ENCODE measurements at places on chromosomes 5 and 9.

DNA sequence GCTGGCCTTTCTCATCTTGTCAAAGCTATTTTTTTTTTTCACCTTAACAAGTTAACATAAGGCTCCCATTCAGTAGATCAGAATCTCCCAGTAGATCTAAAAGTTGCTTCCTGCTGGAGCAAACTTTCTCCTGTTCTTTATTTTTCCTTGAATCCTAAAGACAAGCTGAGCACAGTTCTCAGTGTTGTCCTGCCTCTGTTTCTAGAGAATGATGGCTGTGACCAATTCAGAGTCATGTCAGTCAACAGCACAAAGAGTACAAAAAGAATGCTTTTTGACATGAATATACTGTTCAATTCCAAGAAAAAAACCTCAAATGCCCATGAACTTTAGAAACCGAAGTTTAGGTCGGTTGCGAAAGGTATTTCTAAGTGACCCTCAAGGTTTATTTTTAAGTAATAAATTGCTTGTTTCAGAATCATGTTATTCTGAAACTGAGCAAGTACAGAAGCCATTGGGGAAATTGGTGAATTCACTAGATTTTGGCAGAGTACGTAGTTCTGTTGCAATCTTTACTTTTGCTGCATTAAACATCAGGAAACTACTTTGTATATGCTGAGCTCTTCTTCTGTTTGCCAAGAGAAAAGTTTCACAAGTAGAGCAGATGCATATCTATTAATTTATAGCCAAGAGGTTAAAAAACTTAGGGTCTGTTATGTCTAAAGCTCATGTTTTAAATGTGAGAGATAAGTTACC is 161.7 kb upstream of the RPS23 start:
- DNase-seq = no peak

DNA sequence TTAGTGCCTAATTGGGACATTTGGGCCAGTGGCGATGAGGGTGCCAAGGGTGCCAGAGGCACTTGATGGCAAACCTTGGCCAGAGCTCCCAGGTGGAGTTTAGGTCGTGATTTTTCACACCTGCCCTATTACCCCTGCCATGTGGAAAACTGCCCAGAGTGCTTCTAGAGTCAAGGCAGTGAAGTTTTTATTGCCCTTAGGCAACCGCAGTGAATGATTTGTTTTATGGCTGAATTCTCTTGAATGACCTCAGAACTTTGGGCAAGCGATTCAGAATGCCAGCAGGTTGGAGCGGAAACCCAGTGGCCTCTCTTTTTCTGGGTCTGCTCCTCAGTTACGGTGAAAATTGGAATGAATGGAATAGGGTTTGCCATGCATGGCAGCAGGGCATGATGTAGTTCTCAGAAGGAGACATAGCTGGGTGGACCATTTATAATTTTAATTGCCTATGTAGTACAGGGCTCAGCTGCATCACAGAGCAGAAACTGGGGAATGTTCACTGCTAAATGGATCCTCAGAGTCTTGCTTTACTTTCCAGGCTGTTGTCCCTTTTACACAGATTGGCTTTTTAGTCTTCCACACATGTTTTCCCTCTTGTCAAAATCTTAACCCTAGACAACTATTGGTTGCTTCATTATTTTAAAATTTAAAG is 820.0 kb upstream of the SEMA6A start:
- DNase-seq = peak; percentile 2

- DNase-seq = no peak
These were observed 281.7 kb upstream of the IRX2 start for GRCh38 chr5:3033033-3033755.

DNA sequence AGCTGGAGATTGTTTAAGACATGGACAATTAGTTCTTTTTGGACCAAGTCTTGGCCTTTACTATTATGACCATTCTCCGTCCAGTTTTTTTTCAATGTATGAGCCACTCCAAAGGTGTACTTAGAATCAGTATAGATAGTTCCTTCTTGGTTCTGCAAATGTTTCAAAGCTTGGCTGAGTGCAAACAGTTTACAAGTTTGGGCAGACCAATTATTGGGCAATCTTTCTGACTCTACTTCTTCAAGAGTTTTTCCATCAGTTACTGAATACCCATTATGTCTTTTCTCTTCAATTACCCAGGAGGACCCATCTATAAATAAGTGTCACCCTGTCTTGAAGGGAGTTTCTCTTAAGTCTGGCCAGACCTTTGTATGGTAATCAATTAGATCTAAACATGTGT is 15.5 kb downstream of the IFT74 start:
- DNase-seq = no peak

DNA sequence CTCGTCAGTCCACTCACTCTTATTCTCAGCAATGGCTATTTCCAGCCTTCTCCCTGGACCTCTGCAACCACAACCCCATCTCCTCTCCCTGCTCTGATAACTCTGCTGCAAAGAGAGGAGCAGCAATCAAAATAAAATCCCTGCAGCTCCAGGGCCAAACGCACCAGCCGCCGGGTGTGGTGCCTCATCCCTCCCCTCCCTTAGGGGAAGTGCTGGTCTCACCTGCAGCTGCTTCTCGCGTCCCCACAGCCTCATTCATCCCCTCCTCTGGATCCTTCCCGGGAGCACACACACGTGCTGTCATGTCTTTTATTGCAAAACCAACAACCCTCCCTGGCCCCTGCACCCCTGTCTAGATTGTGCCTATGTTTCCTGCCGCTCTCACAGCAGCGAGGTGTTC is 77.8 kb downstream of the TENT4A start:
- DNase-seq = no peak

GRCh38 chr9:68648971-68649370 is 56.1 kb upstream of the PIP5K1B start:
- DNase-seq = no peak

DNA sequence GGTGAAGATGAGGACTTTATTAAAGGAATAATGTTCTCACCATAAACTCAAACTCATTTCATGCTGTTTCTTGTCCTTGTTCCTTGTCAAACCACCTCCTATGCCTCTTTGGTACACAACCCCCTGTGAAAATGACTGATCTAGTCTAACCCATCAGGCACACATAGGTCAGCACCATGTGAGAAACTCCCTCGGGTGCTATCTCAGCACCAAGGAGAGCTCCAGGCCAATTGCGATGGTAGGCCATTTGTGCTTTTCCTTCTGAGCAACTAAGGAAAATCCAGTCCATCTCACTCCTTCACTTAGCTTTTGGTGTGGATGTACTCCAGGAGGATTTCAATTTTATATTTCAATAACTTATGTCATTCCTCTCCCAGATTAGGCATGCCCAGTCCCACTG is 199.8 kb downstream of the ZNF608 start:
- peak; percentile 14 for DNase-seq

GRCh38 chr9:132003896-132004295 is 75.8 kb downstream of the MED27 start:
- DNase-seq = no peak

DNA sequence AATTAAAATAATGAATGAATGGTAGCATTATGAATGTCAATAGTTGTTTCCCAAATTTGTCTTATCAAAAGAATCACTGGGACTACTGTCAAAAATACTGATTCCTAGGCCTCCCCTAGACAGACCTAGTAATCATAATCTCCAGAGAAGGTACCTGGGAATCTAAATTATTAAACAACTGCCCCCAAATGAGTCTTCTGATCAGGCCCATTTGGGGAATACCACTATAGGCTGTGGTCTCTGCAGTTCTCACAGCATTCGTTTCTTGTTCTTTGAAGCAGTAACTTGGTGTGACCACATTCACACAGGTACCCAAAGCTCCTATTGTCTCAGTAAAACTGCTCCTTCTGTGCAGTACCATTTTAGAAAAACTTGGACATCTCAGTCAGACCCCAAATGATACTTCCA is 230.9 kb downstream of the PIK3R1 start:
- no peak for DNase-seq

- peak; percentile 71 for DNase-seq
These were observed 68.7 kb downstream of the MARCHF3 start for GRCh38 chr5:126961702-126962101.

GRCh38 chr5:36202521-36202961 is 39.2 kb downstream of the NADK2 start:
- peak; percentile 53 for DNase-seq

GRCh38 chr5:111933086-111933485 is 176.1 kb upstream of the NREP start:
- no peak for DNase-seq

DNA sequence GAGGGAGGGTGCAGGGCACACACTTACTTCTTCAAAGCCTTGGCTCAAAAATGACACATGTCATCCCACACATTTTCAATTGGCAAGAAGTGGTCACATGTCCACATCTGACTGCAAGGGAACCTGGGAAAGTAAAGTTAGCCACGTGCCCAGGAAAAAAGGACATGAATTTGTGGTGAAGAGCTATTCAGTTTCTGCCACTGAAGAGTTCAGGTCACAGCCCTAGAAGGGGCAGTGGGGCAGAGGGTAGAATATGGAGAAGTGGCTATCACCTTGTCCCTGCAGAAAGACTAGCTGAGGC is 1.9 kb upstream of the RGS14 start:
- DNase-seq = no peak

DNA sequence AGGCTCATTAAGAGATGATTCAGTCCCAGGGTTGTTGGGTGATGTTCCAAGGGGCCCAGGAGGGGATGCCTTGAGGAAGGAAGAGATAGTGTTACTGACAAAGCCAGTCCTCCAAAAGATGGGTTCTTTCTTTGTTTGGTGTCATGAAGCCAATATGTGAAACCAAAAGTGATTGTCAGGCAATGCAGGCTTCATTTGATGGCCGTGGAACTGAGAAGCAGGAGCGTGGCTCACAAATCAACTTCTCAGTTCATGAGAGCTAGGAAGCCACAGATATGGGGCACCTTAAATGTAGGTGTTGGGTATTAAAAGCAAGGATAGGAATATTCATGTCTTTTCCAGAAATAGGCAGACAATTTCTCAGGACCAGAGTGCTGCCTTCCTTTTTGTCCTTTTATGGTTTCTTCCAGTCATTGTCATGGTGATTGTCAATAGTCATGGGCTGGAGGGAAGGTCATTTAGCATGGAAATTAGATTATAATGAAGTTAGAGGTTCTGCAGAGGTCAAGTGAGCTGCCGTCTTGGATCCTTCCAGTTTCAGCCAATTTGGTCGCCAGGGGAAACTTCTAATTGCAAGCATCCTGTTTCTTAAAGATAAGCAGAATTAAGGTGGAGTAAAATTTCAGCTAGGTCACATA is 393.0 kb downstream of the NTRK2 start:
- no peak for DNase-seq

GRCh38 chr5:172133359-172134029 is 54.5 kb downstream of the STK10 start:
- DNase-seq = peak; percentile 95

GRCh38 chr5:10109299-10109698 is 140.4 kb downstream of the ATPSCKMT start:
- no peak for DNase-seq

DNA sequence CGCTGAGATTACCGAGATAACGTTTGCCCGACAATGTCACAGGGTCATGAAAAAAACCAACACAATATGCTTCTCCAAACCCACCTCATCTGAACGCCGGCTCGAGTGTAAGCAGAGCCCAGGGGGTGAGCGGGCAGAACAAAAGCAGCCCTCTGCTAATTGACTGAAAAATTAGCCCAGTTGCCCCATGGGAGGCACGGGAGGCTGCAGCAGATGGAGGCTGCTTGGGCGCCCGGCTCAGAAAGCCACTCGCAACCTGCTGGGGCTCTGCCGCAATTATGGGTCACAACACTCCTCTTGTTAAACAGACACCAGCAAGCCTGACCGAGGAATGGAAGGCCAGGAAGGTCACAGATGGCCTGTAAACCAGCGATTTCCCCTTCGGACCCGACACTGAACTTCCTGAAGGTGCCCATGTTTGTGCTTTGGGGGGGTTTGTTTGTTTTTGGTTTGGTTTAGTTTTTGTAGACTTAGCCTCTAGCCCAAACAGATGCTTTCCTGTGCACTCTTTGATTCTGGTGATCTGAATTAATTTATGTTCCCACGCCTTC is 104.6 kb upstream of the IRX1 start:
- DNase-seq = no peak

- DNase-seq = peak; percentile 72
These were observed 36.0 kb upstream of the GLIPR2 start for GRCh38 chr9:36100532-36100931.

DNA sequence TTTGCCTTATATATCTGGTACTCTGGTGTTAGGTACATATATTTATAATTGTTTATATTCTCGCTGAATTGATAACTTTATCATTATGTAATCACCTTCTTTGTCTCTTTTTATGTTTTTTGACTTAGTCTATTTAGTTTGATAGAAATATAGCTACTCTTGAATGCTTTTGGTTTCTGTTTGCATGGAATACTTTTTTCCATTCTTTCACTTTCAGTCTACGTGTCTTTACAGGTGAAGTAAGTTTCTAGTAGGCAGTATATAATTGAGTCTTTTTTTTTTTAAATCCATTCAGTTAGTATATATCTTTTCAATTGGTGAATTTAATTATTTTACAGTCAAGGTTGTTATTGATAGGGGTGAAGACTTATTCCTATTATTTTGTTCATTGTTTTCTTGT is 131.7 kb downstream of the PSAT1 start:
- no peak for DNase-seq

DNA sequence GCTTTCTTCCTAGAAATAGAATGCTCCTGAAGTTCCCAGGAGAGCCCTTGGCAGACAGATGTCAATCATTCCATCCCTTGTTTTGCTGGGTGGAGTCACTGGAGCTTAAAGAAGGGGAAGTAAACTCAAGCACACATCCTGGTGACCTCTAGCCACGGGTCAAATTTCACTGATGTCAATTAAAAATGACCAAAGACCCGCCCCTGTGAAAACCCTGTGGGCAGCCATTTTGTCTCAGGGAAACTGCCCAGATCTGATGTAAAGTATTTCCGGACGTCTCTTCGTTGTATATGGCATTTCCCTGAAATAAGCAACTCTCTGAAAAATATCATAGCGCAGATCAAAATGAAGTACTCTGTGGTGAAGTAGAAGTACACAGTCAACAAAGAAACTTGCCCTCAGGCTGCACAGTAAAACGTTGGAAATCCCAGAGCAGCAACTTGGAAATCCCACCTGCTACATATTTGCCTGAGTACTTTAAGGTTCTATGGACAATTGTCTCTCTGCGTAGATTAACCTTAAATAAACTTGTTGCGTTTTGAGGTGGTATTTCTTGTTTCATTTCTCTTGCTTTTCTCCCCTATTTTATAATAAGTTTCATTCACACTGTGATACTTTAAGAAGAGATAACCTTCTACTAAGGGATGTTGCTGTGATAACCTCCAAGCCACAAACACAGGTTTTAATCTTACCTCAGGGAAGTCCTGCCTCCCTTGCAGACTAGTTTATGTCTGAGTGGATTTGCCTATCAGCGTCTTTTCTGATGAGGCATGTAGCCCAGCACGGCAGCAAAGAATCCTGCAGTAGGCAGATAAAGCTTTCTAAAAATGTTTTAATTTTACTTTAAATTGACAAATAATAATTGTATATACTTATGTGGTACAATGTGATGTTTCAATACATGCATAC is 60.9 kb upstream of the PIP5K1B start:
- DNase-seq = no peak

DNA sequence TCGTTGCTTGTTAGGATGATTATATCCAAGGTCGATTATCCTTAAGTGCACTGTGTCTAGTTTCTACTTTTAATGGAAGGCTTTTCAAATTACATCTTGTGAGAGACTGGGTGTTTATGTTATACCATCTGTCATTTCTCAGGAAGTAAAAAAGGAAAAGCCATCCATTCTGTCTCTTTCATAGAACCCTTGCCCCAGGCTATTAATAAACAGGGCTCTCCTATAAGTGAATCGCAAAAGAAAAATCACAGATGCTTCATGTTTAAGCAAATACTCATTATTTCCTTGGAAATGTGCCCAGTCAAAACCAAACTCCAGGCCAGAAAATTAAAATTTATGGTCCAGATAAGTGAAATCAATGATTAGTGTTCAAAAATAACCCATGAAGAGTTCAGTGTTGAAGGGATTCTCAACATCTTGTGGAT is 58.1 kb downstream of the STARD4 start:
- DNase-seq = peak; percentile 82

- peak; percentile 88 for DNase-seq
These were observed 149.5 kb downstream of the FANCC start for GRCh38 chr9:95167998-95168397.

All from EL (cell line).